ENCODE measurements at places on chromosomes 4 and X.
A peak's percentile ranks its signal among the peaks of the same experiment; 100 is the strongest.

DNA sequence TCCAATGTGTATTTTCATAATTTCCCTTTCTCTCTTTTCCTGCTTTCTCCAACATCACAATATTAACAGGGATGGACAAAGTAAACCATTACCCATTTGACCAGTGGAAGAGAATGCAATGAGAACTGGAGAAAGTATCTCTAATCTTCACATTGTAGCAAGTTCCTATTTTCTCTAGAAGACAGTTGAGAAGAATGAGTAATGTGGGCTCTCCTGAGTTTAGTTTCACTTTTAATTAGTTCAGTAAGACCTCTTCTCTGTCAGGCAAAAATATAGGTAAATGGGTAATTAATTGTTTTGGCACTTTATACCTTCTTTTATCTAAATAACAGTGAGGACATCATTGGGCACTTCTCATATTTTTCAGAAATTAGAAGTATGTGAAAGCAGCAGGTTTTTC, 602.0 kb downstream of the GLUD2 start:
- DNase-seq, result no peak

DNA sequence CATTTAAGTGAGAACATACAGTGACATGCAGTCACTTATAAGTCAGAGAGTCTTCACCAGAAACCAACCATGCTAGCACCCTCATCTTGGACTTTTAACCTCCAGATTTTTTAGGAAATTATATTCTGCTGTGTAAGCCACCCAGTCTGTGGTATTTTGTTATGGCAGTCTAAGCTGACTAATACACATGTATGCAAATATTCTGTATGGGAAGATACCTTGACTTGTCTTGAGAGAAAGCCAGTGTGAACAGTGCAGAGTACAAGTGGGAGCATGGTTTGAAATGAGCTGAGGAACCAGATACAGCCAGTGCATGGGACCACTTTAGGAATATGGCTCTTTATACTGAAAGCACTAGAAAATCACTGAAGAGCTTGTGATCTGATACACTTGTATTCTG, 110.4 kb upstream of the MAP9 start:
- DNase-seq, result no peak

GRCh38 chr4:47040828-47041227, 9.5 kb downstream of the GABRB1 start:
- no peak for DNase-seq

- DNase-seq, result no peak
These were observed 38.5 kb upstream of the C1GALT1C1 start for GRCh38 chrX:120668357-120668756.

GRCh38 chr4:122360754-122361153, 18.1 kb upstream of the ADAD1 start:
- DNase-seq, result no peak

DNA sequence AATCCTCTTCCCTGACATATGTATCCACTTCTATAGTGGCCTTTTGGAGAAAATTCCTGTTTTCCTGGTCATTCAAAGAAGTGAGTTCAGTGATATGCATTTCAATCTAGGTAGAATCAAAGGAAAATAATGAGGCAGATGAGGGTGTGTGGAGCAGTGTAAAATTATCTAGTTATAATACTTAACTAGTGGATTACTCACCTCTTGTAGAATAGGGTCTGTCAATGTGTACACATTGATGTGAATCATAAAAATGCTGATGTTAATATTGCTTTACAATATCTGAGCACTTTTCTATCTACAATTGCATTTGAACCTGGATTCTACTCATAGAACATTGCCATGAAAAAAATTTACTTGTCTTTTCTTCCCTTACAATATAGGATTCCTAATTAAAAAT, 293.5 kb downstream of the GBA3 start:
- no peak for DNase-seq

DNA sequence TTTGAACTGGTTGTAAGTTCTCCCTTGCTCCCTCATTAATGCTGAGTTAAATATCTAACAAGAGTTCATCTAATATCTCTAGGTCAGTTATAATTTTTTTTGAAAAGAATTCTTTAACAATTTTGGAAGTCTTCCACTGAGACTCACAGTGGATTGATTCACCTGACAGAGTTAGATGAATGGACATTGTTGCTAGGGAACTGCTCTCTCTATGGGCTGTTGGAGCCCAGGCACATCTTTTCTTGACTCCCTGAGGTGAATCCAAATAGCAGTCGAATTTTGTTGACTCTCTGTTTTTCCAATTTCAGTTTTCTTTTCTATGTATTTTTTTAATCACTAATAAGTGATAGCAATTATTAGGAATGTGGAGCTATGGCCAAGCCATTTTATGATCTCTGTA, 996.1 kb upstream of the PABPC4L start:
- no peak for DNase-seq

DNA sequence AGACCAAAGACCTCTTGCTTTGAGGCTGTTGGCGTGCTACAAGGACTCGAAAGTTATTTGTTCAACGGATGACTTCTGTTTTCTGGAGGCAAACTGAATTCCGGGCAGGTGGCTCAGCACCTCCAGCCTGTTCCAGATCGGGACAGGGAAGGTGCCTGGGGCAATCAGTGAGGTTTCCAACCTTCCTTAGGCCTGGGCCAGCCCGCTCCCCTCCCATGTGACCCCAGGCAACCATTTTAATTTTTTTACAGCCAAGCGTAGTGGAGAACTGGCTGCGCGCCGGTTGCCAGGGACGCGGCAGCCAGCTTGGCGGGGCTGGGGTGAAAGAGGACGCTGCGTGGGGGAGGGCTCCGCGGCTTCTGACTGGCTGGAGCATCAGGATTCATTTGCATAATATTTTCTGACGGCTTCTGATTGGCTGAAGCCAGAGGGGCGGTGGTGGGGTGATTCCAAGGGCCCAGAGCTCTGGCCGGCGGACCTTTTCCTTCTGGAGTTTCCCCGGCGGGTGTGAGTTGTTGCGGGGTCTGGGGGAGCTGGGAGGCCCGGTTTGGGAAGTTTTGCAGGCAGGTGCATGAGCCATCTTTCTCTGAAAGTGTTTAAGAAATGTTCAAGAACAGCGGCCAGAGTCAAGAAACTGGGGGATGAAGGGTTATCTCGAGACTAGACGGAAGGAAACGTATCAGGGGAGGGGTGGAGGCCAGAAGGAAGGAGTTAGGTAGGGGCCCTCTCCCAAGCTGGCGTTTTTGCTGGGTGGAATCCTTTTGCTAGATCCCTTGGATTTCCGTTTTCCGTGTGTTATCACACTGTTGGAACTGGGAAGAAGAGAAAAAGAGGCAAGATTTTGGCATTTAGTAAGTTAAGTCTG, at the start of gene MID1IP1:
Gene MID1IP1, plus strand, starts transcription at position 479 of the 865 bp plus-strand sequence. CDS start 3,488 bp downstream, outside the sequence.
- DNase-seq, result peak; percentile 81

GRCh38 chr4:183686461-183686860, 27.4 kb downstream of the TRAPPC11 start:
- no peak for DNase-seq

- no peak for DNase-seq
These were observed 27.9 kb downstream of the SLC4A4 start for GRCh38 chr4:71366766-71367165.

DNA sequence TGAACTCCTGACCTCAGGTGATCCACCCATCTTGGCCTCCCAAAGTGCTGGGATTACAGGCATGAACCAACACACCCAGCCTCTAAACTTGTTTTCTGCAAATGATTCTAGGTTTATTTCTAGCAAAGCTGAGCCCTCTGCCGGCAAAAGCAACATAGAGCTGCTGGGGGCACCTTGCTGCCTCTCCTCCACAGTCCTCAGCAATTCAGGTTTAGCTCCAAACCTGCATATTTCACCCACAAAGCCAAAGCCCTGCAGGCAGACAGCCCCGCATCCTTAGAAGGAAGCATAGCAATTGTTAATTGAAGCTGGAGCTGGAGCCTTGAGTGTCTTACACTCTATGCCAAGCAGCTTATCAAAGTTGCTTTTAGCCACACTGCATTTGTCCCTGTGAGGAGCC, 24.9 kb upstream of the OCIAD2 start:
- no peak for DNase-seq

GRCh38 chr4:169060391-169061091, 50.5 kb upstream of the CBR4 start:
- no peak for DNase-seq

- DNase-seq, result no peak
These were observed 1163.5 kb upstream of the PABPC4L start for GRCh38 chr4:135365065-135365464.

- DNase-seq, result peak; percentile 53
These were observed 23.4 kb downstream of the CCNI start for GRCh38 chr4:77052352-77052751.

DNA sequence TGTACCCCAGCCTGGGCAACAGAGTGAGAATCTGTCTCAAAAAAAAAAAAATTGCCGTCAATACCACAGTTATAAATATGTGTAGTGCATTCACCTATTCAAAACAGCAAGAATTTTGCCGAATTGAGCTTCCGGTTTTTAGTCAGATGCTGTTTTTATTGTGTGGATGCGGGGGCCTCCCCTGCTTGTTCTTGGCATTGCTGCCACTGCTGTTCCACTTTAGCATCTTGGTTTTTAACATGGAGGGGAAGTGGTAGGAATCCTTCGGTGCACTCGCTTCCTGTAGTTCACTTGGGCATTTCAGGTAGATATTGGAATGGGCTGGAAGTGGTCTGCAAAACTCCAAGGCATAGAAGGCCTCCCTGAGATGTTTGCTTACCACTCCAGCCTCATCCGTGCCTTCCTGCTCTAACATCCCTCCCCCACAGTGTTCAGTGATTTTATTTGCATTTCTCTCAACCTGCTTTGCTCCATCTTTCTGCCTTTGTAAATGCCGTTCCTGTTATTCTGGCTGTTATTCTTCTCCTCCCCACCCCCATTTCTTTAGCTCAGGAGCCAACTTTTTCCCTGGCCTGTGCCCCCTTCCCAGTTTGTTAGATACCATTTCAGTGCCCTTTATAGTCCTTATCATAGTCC, 25.5 kb downstream of the MOB1B start:
- peak; percentile 36 for DNase-seq

- no peak for DNase-seq
These were observed 54.2 kb downstream of the C4orf50 start for GRCh38 chr4:5964030-5964429.

DNA sequence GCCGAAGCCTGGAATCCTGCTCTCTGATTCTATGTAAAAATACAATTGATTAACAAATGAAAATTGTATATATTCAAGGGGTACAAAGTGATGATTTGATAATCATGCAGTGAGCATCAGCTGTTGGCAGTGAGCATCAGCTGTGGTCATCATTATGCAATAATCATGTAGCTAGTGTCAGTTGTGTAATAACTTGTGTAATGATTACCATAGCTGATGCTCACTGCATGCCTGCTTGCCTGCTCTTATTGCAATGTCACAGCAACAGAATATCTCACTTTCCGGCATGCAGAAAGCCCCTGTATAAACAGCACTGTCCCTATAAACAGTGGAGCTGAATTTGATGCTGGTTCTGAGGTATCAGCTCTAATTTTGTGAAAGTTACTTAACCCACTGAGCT, 46.8 kb downstream of the SULT1B1 start:
- no peak for DNase-seq

DNA sequence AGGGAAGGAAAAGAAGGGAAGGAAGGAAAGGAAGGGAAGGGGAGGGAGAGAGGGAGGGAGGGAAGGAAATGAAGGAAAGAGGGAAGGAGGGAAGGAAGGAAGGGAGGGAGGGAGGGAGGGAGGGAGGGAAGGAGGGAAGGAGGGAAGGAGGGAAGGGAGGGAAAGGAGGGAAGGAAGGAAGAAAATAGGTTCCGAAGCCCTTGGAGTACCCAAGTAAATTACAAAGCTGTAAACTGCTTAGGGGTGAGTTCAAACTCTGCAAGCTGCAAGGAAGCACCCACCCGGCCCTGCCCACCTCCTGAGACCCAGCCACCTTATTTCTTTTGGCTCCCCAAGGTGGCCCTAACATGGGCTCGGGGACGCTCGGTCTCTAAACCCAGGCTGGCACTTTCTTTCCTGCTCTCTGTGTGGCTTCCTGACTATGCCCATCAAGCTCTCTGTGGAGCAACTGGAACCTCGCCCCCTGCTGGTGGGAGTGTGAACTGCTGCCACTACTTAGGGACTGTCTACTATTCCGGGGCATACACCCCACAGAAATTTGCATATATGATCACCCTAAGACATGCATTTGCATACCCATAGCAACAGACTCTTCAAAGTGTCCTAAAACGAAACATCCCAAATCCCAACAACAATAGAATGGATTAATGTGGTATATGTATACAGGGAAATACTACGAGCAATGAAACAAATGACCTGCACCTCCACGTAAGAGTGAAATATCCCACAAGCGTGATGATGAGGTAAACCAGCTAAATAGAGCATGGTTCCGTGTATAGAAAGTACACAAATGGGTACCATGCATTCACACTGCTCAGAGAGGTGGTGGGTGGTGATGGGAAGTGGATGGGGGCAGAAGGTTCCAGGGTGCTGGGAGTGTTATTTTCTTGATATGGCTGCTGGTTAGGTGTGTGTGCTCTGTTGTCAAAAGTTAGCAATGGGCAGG, 151.7 kb upstream of the TBL1X start:
- peak; percentile 58 for DNase-seq

DNA sequence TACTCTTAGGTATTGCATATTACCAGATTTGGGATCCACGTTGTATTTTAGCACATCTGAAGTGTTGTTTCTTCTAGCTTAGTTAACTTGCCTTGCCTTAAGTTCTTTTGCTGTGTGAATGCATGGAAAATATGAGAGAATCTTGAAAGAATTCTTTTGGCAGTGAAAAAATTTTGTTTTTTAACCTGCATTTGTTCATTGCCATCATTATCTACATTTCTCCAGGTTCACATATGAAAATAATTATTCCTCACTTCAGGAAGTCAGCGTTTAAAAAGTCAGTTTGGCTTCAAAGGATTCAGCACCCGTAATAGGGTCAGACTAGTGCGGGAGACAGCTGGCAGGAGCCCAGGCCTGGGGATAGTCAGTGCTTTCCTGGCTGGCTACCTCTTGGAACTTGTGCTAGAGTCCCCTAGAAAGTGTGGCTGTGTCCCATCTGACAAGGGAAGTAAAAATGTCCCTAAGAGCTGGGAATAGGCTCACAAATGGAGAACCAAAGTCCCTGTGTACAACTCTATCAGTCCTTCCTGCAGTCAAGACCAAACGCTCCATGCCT, 251.9 kb upstream of the KLF3 start:
- no peak for DNase-seq

DNA sequence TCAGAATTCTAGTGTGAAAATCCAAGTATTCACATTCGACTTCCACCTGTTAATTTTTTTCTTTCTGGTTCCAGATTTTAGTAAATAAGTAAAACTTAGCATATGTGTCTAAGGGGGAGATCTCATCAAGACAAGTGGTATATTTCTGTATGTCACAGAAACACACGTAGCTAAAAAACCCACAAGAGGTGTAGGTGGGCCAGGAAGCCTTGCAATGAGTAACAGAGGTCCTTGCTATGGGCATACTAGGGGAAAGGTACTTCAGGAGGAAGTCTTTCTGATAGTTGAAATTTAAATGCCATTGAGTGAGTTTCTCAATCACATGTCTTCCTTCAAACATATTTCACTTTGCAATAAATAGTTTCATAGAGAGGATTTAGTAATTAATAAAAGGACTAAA, 315.8 kb downstream of the MID1IP1 start:
- DNase-seq, result no peak

GRCh38 chr4:65019775-65020174, 610.5 kb upstream of the TECRL start:
- DNase-seq, result no peak

DNA sequence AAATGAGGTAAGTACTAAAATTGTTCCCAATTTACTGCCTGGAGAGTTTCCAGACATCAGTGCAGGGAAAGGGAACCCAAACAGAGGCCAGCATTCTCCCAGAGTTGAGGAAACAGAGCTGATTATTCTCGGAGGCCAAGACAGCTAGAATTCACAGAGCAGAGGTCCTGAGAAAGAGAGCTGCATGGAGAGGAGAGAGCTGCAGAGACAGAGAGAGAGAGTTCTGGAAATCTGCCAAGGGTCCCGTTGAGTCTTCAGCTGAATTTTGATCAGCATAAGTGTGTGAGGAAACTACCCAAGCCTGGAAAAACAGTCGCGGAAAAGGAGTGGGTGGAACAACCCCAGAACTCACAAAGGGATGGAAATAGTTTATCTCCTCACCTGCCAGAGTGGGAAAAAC, 43.8 kb upstream of the GPR173 start:
- DNase-seq, result no peak
